Endothelial cell of umbilical vein (primary cell): ENCODE measurements at places on chromosomes 5 and 9. TPM values are rescaled to one million over a fixed set of nuclear protein-coding genes. Genes with fewer than 3 reads are reported as not detected.

Gene CYSRT1
- 0.44 and 0.92 TPM in 2 replicates for total RNA-seq

Gene COX7C
- 383 and 406 TPM in 2 replicates for total RNA-seq

Gene SLC6A19
- total RNA-seq, result not detected in 2 replicates

Gene KLHL9
- total RNA-seq, result 23.5 and 23.6 TPM in 2 replicates

Gene STOM
- total RNA-seq, result 138 and 170 TPM in 2 replicates

Gene CCDC192
- total RNA-seq, result not detected in 2 replicates
